Stimulated activated CD4-positive, alpha-beta T cell treated with anti-CD3 and anti-CD28 coated beads, TNF-alpha, amount 100 ng/mL, for 1 hour (primary cell): ENCODE measurements at places on chromosomes 11 and 22.
A peak's percentile ranks its signal among the peaks of the same experiment; 100 is the strongest.

DNA sequence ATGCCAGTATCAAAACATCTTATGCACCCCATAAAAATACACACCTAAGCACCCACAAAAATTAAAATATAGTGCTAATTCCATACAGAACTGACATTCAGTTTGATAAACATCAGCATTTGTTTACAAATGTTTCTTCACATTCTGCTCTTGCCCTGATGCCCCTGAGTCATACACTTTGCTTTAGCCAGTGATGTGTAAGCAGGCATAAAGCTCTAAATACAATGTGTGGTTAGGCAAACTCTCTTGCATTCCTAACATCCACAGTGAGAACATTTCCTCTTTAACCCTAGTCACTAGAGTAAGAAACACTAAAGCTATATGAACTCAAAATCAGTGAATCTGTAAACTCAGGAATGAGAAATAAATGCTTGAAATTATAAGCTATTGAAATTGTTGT, 1060.7 kb downstream of the FAM181B start:
- DNase-seq: no peak

GRCh38 chr11:65920372-65920802, 1.2 kb downstream of the DRAP1 start:
- no peak for DNase-seq

DNA sequence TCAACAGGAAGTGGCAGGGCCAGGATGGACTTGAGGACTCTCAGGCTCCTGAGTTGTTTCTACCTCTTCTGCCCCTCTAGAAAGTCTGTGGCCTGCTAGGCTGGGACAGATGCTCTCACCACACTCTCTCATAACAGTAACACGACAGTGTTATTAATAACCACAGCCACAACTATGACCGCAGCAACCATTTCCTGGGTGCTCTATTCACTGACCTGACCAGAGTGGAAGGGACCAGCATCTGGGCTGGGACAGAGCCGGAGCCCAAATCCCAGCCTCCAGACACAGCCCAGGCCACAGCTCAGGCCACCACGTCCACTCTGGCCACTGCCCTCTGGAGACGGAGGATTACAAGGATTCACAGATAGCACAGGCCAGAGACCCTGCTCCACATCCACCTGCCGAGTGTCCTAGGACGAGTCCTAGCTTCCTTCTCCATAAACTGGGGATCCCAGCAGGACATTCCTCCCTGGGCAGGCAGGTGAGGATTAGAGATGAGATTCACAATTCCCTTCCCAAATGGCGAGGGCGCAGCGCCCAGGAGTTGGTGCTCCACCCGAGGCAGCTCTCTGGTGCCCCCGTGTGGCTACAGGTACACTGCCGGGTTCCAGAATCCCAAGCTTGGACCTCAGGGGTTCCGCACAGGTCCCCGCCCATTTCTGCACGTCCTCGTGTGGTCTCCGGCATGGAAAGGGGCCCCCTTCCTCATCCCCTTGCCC, 7.1 kb downstream of the PNPLA5 start:
- DNase-seq: no peak

GRCh38 chr11:88249706-88250105, 74.5 kb upstream of the RAB38 start:
- DNase-seq: no peak

- DNase-seq: no peak
Observed at GRCh38 chr11:124440608-124441007, 4.9 kb downstream of the OR8B8 start.

GRCh38 chr22:49590381-49590780, 237.3 kb downstream of the BRD1 start:
- no peak for DNase-seq

DNA sequence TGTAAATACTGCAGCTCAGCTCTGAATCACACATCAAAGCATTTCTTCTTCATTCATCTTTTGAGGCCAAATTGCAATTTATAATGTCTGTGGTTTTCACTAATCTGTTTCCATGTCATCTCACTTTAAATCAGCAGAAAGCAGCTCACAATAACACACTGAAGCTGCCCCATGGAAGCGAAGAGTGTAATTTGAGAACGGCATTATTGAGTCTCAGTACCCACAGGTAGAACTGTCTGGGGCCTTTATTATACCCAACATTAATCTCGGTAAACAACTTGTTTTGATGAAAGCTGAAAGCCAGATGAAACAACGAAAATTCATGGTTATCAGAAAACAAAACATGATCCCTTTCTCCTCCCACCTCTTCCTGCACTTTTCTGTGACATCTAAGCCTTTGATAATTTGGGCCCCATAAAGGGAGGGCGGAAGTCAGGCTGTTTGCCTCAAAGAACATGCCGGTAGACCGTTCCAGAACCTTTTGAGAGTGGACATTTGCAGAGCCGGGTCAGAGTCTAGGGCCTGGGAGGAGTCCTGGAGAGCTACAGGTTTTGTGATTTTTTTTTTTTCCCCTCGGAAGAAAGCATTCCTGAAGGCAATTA, 68.2 kb upstream of the SESN3 start:
- DNase-seq: no peak

- DNase-seq: no peak
Observed at GRCh38 chr11:71568704-71569349, 3.5 kb downstream of the KRTAP5-10 start.

DNA sequence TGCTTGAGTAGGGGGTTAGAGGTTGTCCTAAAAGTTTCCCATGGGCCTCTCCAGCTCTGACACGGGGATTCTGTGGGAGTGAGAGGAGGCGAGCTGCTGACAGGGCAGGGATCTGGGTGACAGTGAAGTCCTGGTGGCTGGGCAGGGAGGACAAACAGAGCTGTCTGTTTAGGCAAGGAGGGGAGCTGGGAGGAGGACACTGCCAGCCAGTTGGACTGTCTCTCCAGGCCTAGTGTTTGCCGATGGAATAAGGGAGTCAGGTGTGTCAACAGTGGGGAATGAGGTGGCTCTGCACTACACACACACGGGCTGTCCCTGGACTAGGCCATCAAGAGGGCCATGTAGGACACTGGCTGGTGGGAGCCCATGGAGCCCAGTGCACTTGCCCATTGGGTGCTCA, 20.6 kb upstream of the SYT7 start:
- no peak for DNase-seq

- no peak for DNase-seq
Observed at GRCh38 chr11:132898021-132898420, 634.3 kb downstream of the OPCML start.

DNA sequence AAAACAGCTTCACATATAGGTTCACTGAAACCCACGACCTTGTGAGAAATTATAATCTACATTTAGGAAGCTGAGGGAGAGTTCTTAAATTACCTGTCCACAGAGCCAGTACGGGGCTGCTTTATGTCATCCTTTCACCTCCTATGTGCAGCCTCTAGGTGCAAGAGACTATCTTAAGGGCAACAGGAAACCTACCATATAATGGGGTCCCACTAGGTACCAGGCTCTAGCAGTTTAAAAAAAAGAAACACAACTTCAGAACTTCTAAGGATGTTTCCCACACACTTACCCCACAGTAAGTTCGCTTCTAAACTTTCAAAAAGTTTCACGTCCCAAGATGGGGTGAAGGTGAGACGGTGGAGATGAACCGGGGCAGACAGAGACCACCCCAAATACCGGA, 573 bp downstream of the STK33 start:
- DNase-seq: no peak

GRCh38 chr11:134207538-134208239, 16.1 kb downstream of the NCAPD3 start:
- peak; percentile 33 for DNase-seq

DNA sequence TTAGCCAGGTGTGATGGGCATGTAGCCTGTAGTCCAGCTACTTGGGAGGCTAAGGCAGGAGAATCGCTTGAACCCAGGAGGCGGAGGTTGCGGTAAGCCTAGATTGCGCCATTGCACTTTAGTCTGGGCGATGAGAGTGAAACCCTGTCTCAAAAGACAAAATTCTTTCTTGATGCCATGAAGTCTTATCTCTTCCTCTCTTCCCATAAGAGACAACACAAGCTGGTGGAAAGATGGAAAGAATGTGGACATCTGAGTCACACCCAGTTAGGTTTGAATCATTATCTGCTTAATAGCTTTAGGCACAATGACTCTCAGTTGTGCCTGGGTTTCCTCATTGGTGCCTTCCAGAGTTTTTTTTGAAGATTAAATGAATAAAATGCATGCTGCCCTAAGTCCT, 35.3 kb downstream of the KREMEN1 start:
- no peak for DNase-seq

DNA sequence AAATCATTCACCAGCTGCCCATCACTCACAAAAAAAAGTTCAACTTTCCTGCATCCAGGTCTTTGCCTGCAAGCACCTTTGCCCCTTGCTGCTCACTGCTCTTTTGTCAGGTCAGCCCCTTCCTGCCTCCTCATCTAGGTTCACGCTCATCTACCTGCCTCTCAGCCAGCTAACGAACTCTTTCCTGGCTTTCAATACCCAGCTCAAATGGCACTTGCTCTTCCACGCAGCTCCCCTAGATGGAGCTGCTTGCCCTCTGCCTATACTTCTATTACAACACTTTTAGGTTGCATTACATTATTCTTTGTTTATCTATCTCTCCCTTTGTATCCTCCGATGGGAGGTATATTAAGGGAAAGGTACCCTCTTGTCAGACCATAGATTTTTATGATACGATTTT, 78.9 kb upstream of the TBCEL start:
- DNase-seq: no peak

- DNase-seq: no peak
Observed at GRCh38 chr11:7638710-7639642, 34.3 kb downstream of the CYB5R2 start.

DNA sequence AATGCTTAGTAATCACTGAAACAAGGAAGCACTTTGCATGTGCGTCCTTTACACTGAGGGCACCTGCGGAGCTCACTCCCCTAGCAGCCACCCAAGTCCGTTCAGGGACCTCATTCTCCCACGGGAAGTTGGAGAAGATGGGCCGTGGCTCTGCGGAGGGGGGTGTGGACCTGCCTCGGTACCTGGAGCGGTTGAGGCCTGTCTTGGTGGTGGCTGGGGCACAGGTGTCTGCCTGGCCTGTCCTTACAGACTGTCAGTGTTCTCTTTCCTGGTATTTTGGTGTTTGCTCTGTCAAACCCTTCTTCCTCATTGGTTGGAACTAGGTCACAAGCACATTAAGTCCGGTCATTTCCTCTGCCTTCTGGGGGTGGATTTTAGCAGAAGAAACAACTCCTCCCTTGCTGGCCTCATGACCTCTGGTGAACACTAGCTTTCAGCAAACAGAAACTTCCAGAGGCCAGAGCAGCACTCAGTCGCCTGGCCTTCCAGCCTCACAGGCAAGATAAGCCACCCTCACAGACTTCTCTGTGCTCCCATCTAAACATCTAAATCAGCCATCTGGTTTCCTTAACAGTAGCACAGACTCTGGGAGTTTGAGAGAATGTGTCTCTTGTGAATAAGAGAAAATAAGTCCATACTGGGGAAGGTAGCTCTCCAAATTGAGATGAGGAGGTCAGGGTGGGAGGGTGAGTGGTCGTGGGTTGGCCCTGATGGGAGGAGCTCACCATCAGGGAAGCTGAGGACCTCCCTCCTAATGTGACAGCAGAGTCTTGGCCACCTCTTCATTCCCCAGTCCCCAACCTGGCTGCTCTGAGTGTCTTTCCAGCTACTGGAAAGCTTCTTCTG, 8.6 kb downstream of the SNAP29 start:
- DNase-seq: no peak

- no peak for DNase-seq
Observed at GRCh38 chr11:34851916-34852315, 64.3 kb downstream of the APIP start.
